ENCODE measurements at places on chromosomes 1 and 21.

- DNase-seq: no peak
Measured at GRCh38 chr21:21385404-21385803, 387.2 kb downstream of the NCAM2 start.

DNA sequence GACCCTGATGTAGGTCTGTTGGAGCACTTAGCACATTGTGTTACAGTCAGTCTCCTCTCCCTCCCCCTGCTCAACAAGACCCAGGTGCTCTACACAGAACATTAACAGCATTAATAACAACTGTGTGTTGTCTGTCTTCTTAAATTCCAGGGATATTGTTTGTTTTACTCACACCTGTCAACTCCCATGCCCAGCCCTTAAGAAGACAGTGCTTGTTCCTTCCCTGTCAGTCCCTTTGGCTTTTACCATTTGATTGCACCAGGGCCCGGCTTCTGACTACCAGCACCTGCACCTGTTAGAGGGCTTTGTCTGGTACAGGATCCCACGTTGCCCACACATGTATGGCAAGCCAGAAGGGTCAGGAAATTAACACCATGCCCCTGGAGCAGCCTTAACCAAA lies 11.7 kb downstream of the RIMKLA start:
- DNase-seq: no peak

DNA sequence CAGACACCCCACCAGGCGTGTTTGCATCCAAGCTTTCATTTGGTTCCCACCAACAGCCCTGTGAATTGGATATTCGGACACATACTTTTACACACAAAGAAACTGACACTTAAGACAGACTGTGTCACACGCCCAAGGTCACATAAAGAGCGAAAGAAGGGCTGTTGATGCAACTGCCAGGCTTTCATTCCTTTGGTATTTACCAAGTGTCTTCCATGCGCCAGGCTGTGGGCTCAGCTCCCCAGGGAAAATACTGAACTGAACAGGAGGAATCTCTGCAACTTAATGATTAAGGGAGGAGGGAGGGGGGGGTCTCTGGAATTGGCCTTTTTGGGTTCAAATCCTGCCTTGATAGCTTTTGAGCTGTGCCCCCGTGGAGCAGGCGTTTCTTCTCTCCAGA lies 122.8 kb downstream of the ACTL8 start:
- DNase-seq: no peak

- DNase-seq: no peak
Measured at GRCh38 chr1:193406901-193407300, 220.5 kb upstream of the B3GALT2 start.

DNA sequence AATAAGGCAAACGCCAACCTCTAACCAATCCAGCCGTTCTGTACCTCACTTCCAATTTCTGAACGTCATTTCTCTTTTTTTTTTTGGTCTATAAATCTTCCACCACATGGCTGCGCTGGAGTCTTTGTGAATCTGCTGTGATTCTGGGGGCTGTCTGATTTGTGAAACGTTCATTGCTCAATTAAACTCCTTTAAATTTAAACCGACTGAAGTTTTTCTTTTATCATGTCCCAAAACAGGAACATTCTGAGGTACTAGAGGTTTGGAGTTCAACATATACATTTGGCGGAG lies 65.5 kb upstream of the BACH1 start:
- no peak for DNase-seq

GRCh38 chr1:51966559-51966958 lies 23.9 kb downstream of the RAB3B start:
- DNase-seq: no peak

- no peak for DNase-seq
Measured at GRCh38 chr1:212281590-212281989, 3.6 kb upstream of the PPP2R5A start.

DNA sequence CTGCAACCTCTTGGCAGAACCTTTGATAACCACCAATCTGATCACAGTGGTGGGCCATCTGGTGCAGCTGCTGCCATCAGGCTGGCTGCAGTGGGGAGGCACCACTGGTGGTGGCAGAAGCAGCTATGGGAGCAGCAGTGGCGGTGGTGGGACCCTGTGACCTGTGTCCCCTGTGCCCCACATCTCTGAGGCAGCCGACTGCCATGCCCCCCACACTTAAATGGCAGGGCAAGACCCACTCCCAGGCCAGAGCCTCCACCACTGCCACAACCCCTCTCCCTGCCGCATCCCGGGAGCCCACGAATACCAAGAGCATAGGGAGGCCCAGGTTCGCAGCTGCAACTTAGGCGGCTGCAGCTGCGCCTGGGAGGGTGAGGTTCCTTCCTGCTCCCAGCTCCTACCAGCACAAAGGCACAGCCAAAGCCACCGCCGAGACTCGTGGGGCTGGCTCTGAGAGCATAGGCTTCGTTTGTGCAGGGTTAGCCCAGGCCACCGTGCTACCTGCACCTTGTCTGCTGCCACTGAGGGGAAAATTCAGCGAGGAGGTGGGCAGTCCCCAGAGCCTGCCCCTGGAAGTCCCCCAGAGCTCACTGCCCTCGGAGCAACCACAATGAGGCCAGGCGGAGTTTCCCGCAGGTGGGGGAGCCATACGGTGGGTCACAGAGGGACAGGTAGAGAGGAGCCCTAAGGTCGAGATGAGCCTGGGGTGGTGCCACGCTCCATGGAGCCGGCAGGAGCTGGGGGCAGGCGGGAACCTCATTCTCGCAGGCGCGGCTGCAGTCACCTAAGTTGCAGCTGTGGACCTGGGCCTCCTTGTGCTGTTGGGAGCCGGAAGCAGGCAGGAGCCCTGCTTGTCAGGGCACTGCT lies 518.7 kb downstream of the RWDD3 start:
- DNase-seq: no peak

GRCh38 chr1:109641861-109642260 lies 14.0 kb upstream of the GSTM4 start:
- no peak for DNase-seq

- no peak for DNase-seq
Measured at GRCh38 chr21:42187976-42188653, 30.8 kb upstream of the ABCG1 start.

DNA sequence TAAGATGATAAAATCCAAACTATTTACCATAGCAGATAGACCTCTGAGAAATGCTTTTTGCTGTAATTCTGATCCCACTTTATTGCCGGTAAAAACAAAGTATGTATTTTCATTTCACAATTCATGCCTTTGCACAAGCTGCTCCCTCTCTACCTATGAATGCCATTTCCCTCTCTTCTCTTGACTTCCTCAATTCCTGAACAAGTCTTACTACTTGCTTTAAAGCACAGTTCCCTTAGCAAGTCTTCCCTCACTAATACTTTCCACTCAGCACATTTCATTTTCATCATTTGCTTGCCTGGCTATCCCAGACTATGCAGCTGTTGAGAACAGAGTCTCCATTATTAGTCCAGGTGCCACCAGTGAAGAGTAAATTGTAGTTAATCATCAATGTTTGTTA lies 13.8 kb downstream of the GPATCH2 start:
- no peak for DNase-seq

- DNase-seq: peak; percentile 14
Measured at GRCh38 chr21:45530423-45531113, 11.7 kb downstream of the SLC19A1 start.

GRCh38 chr1:58927041-58927721 lies 143.3 kb upstream of the JUN start:
- no peak for DNase-seq

- no peak for DNase-seq
Measured at GRCh38 chr1:41277371-41277975, 35.4 kb upstream of the SCMH1 start.

- no peak for DNase-seq
Measured at GRCh38 chr1:25572708-25573590, 29.5 kb downstream of the LDLRAP1 start.

Measured in Right ventricle myocardium inferior (tissue), 1 donor.